ENCODE measurements at places on chromosomes 3 and 15.
A peak's percentile ranks its signal among the peaks of the same experiment; 100 is the strongest.

DNA sequence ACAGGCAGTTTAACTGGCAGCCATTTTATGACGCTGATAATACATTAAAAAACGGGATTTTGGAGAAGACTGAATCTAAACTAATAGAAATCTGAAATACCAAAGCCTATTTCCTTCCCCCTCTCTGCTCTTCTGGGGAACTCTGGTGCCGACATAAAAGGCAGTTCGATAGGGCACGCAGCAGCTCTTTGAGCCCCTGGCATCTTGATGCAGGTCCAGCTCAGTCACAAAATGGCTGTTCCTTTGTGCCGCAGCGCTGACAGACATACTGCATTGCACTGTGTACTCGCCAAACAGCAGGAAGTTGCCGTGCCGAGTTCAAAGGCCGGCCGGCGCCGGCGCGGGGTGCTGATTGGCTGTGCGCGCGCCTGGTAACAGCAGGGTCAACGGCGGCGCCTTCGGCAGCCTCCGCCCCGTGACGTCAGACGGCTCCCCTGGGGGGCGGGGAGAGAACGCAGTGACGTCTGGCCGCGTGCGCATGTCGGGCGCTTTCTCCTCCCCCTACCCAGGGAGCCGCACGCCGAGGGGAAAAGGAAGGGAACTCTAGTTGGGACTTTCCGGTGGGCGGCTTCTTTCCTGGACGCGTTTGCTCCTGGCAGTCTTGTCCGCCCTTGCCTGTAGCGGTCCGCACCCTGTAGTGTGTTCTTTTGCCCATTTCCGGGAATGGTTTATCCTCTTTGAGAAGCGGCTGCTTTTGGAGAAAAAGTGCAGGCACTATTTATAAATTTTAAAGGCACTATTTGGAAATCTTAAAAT, 4.0 kb downstream of the CHD2 start:
- peak; percentile 99 for DNase-seq

GRCh38 chr15:55654561-55655031, 66.5 kb upstream of the PYGO1 start:
- DNase-seq, result no peak

- no peak for DNase-seq
Measured at GRCh38 chr3:140499114-140499757, 178.6 kb upstream of the TRIM42 start.

DNA sequence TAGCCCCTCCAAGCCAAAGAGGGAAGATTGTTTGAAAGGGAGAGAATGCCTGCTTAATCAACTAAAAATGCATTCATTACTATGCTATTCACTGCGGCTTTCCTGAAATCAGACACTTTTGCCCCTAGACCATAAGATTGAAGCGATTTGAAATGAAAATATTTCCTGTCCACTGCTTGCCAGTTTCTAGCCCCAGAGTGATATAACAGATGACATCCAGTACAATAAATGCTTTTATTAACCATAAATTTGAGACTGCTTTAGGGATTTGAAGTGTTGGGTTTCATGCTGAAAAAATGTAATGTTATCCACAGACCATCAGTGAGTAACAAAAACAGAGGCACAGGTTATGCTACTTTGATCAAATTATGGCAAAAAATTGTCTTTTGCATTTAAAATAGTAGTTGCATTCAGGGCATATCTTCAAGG, 14.1 kb downstream of the IL17RD start:
- DNase-seq, result no peak

- no peak for DNase-seq
Measured at GRCh38 chr3:61626484-61626883, 65.1 kb downstream of the PTPRG start.

GRCh38 chr3:197103766-197104165, 74.1 kb upstream of the MELTF start:
- no peak for DNase-seq

DNA sequence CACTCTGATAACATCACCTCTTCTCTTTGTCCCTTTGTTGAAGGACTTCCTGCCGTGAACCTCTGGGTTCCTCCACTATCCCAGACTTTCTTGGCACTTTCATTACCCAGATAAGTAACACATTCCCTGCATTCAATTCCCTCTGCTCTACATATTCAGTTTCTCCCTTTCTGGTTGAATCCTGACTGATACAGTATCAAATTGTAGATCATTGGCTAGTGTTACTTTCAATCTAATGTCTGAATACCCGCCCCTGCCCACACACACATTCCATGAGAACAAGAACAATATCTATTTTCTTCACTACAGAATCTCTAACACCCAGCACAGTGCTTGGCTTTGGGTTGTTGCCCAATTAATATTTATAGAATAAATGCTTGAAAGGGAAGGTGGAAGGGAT, 163.5 kb downstream of the ABHD5 start:
- no peak for DNase-seq

GRCh38 chr15:96217983-96218382, 112.5 kb upstream of the NR2F2 start:
- DNase-seq, result no peak

DNA sequence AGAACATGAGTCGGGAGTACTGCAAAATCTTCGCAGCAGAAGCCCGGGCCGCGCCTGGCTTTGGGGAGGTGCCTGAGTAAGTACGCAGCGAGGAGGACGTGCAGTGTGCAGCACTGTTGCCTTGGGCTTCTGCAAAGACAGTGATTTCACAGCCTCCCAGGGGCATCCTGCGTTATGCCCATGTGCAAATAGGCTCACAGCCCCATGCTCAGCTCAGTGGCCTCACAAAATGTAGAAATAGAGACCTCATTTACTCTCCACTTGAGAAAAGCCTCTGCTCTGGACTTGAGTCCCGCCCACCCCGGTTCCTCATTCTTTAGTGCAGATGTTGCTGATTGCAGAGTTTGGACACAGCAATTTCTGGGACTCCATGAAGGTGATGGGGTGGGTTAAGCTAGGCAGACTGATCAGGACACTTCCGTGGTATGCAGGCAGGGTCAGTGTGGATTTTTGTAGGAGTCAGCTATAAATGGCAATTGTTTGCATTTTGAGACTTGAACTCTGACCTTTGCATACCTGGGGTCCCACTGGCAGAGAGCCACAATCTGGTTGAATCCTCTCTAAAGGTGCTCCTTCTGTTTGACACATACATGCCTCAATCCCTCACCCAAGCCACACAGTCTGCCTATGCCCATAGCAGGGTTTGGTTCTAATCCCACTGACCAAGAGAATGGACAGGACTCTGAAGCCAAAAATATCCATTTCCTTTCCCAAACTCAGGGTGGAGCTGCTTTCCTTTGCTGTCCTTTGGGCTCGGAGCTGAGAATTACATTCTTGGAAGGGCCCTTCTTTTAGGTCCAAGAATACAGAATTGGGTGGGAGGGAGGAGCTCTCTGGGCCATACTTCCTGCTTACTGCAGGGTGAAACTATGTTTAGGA, 20.7 kb upstream of the SLC28A1 start:
- no peak for DNase-seq

DNA sequence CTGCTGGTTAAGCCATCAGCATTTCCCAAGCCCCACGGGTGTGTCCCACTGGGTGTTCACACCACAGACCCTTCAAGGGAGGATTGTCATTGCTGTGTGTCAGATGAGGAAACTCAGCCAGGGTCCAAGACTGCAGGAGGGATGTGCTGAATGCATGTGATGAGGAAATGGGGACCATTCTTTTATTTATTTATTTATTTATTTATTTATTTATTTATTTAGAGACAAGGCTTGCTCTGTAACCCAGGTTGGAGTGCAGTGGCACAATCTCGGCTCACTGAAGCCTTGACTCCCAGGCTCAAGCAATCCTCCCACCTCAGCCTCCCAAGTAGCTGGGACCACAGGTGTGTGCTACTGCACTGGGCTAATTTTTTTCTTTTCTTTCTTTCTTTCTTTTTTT, 20.8 kb downstream of the PIF1 start:
- DNase-seq, result no peak

All from activated T-cell treated with anti-CD3 and anti-CD28 coated beads for 48 hours (primary cell).